ENCODE measurements at places on chromosomes 5 and 9. TPM values are rescaled to one million over a fixed set of nuclear protein-coding genes. Genes with fewer than 3 reads are reported as not detected.

The FGF10 gene
- total RNA-seq: 2.7 TPM

The LMX1B gene
- total RNA-seq: 0.14 TPM

The HRH2 gene
- 8.2 TPM for total RNA-seq

The PCDHB3 gene
- total RNA-seq: 1.9 TPM

The TNIP1 gene
- total RNA-seq: 120 TPM

The TMEM252 gene
- not detected for total RNA-seq

The GCNT4 gene
- total RNA-seq: 2.8 TPM

DNA sequence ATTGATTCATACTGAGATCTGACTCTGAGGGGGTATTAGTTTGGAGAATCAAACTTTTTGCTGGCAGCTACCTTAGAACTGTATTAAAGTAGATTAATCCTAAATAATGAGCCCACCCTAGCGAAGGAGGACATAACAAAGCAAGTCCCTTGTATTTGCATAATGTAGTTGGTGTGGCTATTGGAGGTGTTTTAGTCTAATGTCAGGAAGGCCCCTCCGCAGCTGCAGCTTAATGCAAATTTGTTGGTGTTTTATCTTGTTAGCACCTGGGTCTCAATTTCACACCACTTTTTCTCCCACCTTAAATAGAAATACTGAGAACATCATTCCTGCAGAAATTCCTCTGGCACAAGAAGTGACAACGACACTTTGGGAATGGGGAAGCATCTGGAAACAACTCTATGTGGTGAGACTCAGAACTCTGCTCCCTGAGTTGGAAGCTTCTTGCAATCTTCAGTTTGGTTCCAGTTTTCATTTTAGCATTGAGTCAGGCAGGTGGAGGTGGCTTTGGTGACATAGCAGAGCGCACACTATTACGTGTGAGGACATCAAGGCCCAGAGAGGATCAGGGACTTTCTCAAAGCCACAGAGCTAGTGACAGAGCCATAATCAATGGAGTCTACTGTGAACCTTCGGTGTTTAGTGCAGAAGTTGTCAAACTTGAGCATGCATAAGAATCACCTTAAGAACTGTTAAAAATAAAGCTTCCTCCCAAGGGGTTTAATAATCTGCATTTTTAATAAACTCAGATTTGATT is 33.9 kb downstream of the DOCK2 start:
- no peak for DNase-seq

GRCh38 chr9:76793784-76794431 is 29.7 kb downstream of the PCA3 start:
- no peak for DNase-seq

GRCh38 chr5:65075623-65076250 is 307.0 kb downstream of the CWC27 start:
- DNase-seq: no peak

DNA sequence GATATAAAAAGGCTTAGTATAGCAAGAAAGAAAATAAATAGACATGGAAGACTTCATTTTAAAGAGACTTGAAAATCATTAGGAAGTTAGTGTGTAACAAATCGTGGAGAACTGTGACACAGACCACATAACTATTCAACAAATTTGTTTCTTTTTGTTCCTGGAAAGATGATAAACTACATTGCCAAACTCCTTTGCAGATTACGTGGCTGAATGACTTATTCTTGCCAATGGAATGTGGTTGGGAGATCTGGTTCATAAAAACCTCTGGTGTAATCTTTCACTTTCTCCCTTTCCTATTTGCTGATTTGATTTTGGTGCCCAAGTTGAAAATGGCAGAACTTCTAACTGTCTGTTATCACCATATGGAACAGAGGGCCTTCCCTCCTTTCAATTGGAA is 328.9 kb upstream of the MEF2C start:
- DNase-seq: no peak

GRCh38 chr5:92371889-92372235 is 988.7 kb upstream of the ARRDC3 start:
- DNase-seq: no peak

GRCh38 chr5:111246459-111246858 is 22.3 kb downstream of the CAMK4 start:
- DNase-seq: no peak

- no peak for DNase-seq
Observed at GRCh38 chr9:16058131-16058549, 505.3 kb downstream of the CCDC171 start.

- no peak for DNase-seq
Observed at GRCh38 chr5:72741805-72742204, 74.7 kb upstream of the TNPO1 start.

DNA sequence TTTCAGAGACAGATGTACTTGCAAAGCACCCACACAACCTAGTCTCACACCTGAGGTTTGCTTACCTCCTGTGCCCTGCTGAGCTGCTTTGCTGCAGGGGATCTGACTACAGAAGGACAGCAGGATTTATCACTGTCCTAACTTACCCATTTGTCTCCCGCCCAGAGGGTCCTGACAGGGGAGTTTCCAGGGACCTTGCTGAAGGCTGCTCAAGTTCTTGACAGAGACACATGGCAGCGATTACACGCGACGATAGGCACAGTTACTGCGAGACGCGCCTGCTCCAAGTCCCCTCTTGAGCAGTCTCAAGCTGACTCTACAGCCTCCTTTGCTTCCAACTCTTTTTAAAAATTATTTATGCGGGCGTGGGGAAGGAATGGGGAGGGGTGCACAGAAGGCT is 24.6 kb upstream of the GALNT10 start:
- DNase-seq: no peak

DNA sequence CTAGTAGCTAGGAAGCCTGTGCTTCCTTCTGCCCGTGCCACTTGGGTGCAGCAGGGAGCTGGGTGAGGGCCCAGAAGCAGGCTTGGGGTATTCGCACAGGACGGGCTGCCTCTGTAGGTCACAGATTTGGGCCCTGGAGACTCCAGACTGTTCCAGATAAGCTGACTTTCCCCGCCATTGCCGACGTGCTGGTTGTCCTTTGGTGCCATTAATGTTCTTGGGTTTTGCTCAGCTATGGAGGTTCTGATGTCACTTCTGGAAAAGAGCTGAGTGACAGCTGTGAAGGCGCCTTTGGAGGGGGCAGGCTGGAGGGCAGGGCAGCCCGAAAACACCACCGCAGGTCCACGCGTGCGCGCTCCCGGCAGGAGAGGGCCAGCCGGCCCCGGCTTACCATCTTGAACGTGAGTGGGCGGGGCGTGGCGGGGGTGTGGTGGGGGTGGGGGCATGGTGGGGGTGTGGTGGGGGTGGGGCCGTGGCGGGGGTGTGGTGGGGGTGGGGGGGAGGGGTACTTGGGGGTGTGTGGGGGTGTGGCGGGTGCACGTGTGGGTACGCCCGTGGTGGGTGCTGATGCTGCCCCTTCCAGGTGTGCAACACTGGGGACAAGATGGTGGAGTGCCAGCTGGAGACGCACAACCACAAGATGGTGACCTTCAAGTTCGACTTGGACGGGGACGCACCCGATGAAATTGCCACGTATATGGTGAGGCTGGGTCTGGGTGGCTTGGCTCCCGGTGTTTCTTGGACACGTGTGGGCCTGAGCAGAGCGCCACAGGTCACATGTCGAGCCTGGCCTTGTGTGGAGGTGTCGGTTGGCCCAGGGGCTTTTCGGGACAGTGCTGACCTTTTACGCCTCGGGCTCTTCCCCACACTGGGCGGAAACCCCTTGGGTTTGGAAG is 79.6 kb downstream of the WNK2 start:
- no peak for DNase-seq

- no peak for DNase-seq
Observed at GRCh38 chr5:160438316-160439204, 16.9 kb downstream of the PTTG1 start.

DNA sequence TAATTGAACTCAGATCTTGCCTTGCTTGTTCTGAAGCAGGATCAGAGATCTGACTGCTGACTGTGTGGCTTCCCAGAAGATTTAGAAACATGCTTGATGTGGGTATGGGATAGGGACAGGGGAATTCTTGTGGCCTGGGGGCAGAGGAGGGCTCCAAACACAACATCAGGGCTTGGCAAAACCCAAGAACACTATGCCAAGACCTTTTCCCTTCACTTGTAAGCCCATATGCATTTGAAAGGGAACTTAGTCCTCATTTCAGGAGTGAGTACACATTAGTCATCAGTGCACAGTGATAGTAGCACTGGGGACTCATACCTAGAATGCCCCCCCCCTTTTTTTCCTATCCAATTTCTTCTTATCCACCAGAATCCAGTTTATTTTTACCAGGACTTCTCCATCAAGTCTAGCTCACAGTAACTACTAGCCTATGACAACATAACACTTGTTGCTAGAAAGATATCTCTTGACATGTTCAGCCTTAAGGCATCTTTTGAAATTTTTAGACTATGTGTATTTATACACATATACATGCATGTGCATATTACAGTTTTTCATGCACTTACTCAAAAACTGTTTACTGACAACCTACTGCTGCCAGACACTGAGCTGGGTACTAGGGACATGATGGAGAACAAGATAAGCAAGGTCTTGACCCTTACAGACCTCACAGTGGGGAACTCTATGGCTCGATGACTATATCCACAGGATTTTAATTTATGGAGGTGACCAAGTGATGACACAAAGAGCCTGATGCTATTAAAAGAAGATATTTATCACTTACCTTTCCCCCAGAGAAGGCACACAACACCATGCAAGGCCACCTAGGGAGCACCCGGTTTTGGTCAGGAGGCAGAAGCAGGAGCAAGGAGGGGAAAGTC is 158.3 kb upstream of the MAP3K1 start:
- no peak for DNase-seq

GRCh38 chr5:127431977-127432585 is 85.4 kb upstream of the PRRC1 start:
- no peak for DNase-seq

DNA sequence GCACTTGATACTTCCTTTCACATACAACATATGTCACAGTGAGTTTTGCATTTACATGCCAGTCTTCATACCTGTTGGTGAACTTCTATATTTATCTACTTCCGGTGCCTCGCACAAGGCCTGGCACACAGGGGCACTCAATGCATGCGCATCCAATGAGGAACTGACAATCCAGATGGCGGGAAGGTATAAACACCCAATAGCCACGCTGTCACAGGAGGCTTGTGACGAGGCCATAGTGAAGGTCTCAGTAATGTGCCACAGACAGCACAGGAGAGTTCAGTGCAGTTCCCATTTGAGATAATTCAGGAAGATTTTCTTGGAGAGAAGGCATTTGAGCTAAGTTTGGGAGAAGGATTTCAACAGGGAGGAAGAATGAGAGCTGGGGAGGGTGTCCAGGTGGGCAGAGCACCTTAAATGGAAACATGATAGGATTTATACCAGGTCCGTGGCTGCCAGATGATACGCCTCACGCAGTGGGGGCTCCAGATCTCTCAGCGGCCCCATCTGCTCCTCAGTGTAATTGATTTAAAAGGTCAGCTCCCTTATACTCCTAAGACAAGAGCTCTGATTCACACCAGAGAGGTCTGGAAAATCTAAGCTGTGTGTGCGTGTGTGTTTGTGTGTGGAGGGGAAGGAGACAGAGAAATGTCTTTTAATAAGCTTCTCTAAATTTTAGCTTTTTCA is 206.2 kb downstream of the DCP2 start:
- DNase-seq: no peak

DNA sequence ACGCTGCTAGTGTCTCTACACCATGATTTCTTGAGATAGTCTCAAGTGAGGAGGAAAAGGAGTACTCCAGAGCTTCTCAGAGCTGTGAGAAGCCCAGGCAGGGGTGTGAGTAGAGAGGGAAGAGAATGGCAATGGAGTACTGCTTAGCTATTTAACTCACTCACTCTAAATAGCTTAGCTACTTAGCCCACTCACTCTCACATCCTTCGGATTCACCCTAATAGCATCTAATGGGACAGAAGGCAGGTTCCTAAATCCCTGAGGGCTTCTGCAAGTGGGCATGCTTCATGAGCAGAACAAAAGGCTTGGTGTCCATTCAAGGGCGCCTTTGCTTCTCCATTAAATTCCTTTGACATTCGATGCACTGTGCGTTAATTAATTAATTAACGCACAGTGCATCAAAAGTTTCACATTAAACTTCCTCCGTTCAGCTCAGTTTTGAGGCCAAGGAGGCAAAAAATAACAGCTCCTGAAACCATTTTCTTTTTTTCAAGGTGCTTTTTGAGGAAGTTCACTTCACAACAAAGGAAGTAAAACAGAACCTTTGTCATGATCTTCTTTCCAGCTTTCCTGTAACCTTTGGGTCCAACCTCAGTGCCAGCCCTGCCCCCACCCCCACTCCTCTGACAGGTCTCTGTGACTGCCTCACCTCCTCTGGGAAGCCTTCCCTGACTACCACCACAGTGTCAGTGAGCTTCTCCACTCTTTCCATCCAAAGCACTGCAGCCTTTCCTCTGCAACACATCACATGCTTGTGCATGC is 294.0 kb downstream of the SEC61B start:
- DNase-seq: no peak

GRCh38 chr5:135568923-135569360 is 9.8 kb downstream of the CXCL14 start:
- no peak for DNase-seq

DNA sequence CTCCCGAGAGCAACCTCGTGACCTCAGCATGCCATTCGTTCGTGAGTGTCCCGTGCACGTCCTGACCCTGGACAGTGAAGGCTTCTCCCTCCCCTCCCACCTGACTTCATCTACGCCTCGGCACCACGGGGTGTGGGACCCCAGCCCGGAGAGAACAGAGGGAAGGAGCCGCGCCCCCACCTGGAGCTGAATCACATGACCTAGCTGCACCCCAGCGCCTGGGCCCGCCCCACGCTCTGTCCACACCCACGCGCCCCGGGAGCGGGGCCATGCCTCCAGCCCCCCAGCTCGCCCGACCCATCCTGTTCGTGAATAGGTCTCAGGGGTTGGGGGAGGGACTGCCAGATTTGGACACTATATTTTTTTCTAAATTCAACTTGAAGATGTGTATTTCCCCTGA is 38.3 kb upstream of the FCN2 start:
- DNase-seq: no peak

- no peak for DNase-seq
Observed at GRCh38 chr5:82106207-82106606, 134.4 kb downstream of the ATG10 start.

DNA sequence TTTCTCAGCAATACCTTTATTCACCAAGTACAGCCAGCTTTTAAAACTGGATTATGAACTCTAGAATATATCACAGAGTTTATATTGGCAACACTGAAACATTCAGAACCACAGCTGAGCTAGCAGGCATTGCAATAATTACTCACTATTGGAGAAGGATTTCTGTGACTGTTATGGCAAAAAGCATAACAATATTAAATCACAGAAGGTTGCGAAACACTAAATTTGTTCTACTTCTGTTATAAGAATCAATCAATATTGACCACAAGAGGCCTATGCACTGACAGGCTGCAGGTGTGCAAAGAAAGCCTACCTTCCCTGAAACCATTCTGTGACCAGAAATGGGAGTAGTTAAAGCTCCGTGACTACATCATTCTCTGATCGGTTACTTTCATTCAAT is 59.2 kb downstream of the AP3B1 start:
- no peak for DNase-seq

GRCh38 chr5:75574791-75575190 is 36.5 kb upstream of the ANKDD1B start:
- DNase-seq: no peak

- DNase-seq: no peak
Observed at GRCh38 chr9:105670315-105670714, 8.1 kb downstream of the TAL2 start.
